Stimulated activated CD4-positive, alpha-beta T cell treated with anti-CD3 and anti-CD28 coated beads, Interleukin-1b, Interleukin-23, amount 100 ng/mL, for 1 hour (primary cell): ENCODE measurements at places on chromosomes 1 and 21.

DNA sequence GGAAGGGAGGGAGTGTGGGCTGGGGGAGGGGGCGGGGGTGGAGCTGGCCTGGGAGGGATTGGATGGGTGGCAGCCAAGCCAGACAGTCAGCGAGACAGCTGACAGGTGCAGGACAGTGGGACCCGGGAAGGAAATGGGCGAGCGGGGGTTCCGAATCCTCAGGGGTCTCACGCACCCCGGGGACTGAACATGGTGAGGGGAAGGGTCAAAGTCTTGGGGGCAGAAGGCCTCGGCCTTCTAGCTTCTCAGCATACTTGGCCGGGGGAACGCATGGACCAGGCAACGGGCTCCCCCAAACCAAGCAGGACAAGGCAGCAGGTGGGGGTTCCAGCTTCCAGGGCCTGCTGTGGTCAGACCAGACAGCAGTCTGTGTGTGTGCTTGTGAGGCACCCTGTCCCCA, 23.1 kb downstream of the CASZ1 start:
- no peak for DNase-seq

DNA sequence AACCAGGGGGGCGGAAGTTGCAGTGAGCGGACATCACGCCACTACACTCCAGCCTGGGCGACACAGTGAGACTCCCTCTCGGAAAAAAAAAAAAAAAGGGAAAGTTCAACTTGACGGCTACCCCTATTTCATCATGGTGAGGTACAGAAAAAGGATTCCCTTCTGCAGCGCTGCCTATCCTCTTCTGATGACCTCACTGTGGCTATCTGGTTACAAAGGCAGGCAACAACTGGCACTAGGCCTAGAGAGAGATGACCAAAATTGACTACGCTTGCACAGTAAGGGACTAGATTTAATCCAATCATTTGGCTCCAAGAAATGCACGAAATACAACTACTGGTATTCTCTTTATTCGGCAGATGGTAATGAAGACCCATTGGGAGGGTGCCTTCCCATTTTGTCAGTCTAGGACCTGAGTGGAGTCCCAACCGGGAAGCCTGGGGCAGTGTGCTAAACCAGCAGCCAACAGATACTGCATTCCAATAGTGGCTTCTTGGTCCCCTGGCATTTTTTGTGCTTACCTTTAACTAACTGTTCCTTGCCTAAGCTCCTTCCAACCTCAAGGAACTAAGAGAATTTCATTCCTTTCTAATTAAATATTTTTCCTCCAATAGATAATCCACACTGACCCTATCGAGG, 36.6 kb downstream of the ITPKB start:
- DNase-seq, result no peak

- DNase-seq, result no peak
Measured at GRCh38 chr1:207316141-207316540, 5.3 kb upstream of the CD55 start.

DNA sequence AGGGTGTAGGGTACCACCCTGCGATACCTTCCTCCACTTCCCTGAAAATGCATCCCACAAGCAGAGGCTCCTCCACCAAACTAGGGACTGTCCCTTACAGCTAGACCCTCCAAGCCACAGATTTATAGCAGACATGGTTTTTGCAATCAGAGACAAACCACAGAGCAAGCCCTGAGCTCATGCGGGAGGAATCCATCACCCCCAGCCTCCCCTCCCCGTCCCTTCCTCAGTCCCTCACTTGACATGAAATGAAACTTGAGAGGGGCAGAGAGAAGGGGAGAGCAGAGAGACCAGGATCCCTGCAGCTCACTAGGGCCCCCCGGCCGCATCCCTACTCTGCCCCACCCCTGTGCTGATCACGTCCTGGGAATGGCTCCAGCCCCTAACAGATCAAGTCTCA, 94.9 kb downstream of the MRPL37 start:
- DNase-seq, result no peak

DNA sequence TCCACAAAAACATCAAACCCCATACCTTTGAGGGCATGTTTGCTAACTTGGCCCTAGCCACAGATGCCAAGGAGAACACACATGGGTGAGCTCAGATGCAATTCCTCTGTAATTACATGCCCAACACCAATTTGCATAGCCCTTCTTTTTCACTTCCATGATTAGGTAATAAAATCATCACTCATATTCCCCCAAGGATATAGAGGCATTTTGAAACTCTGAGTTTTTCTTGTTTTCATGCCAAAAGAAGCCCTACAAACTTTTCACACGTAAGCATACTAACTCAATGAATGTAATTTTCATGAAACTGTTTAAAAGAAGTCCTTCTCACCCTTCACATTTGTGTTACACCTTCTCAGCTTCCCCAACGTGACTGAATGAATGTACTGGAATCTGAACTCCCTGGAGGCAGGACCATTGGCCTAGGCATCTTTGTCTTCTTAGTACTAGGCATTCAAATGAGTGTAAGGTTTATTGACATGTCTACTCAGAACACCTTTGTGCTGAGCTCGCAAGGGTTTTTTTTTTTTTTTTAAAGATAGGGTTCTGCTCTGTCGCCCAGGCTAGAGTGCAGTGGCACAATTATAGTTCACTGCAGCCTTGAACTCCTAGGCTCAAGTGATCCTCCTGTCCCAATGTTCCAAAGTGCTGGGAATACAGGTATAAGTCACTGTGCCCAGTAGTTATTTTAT, 31.0 kb downstream of the FBXO42 start:
- DNase-seq, result no peak

- DNase-seq, result no peak
Measured at GRCh38 chr1:206513312-206514111, 6.2 kb downstream of the RASSF5 start.

GRCh38 chr1:14516974-14517840, 81.3 kb upstream of the KAZN start:
- no peak for DNase-seq

GRCh38 chr21:40070871-40071270, 203.6 kb downstream of the PCP4 start:
- no peak for DNase-seq

DNA sequence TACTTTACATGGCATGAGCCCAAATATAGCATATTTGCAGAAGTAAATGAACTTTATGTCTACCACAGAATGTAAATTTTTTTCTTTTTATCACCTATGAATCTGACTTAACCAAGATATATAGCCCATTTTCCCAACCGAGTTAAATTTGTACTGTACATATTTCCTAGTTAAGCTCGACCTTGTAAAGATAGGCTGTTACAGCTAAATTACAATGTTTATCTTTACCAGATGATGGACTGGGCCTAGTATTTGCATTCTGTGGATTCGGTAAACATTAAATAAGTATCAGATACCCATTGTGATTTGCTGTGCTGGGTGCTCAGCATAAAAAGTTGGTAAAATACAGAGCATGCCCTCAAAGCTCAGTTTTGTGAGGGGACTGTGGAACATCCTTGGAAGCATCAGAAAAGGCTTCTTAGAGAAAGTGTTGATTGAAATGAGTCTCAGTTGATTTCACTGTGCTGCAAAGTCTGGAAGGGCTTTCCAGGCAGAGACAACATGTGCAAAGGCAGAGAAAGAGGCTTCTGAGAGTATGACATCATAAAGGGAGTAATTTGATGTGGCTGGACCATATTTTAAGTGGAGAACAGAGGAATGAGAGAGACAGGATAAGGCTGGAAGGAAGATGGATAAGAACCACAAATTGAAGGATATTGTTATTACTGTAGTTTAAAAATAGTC, 27.4 kb downstream of the MORC3 start:
- DNase-seq, result no peak

- DNase-seq, result no peak
Measured at GRCh38 chr1:231879296-231879695, 252.7 kb downstream of the DISC1 start.

- no peak for DNase-seq
Measured at GRCh38 chr1:174911606-174912005, 88.1 kb upstream of the CACYBP start.

- peak; percentile 64 for DNase-seq
Measured at GRCh38 chr1:16187748-16188401, 24.6 kb downstream of the ARHGEF19 start.

- DNase-seq, result no peak
Measured at GRCh38 chr1:30808067-30808662, 50.6 kb upstream of the LAPTM5 start.

DNA sequence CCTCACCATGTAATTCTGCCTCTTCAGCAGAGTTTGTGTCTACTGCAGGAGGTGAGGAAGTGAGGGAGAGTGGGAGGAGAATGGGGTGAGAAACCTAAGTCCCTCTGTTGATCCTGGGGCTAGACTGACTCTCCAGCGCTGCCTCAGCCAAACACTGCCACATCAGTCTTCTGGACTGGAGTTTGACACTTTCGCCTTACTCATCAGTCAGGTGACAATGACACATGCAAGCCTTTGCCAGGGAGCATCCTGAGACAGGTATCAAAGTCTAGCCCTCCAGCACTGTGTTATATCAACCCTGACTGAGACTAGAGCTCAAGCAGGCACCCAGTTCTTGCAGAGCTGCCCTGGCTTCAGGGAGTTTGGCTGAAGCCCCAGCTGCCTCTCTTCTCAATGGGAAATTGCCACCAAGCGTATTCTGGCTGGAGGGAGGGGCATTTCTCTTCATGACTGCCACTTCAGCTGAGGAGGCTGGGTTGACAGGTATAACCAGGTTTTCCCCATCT, 33.3 kb upstream of the SUCO start:
- no peak for DNase-seq

GRCh38 chr1:218312509-218312908, 27.4 kb downstream of the RRP15 start:
- no peak for DNase-seq

GRCh38 chr1:19812875-19813642, 2.0 kb downstream of the RNF186 start:
- no peak for DNase-seq

GRCh38 chr1:109193653-109194590, 19.8 kb upstream of the SARS1 start:
- no peak for DNase-seq

DNA sequence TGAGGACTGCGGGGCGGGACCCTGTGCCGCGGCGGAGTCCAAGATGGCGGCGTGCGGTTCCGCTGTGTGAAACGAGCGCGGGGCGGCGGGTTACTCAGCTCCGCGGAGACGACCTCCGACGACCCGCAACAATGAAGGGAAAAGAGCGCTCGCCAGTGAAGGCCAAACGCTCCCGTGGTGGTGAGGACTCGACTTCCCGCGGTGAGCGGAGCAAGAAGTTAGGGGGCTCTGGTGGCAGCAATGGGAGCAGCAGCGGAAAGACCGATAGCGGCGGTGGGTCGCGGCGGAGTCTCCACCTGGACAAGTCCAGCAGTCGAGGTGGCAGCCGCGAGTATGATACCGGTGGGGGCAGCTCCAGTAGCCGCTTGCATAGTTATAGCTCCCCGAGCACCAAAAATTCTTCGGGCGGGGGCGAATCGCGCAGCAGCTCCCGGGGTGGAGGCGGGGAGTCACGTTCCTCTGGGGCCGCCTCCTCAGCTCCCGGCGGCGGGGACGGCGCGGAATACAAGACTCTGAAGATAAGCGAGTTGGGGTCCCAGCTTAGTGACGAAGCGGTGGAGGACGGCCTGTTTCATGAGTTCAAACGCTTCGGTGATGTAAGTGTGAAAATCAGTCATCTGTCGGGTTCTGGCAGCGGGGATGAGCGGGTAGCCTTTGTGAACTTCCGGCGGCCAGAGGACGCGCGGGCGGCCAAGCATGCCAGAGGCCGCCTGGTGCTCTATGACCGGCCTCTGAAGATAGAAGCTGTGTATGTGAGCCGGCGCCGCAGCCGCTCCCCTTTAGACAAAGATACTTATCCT, 430 bp downstream of the RBM15 start:
- peak; percentile 11 for DNase-seq

DNA sequence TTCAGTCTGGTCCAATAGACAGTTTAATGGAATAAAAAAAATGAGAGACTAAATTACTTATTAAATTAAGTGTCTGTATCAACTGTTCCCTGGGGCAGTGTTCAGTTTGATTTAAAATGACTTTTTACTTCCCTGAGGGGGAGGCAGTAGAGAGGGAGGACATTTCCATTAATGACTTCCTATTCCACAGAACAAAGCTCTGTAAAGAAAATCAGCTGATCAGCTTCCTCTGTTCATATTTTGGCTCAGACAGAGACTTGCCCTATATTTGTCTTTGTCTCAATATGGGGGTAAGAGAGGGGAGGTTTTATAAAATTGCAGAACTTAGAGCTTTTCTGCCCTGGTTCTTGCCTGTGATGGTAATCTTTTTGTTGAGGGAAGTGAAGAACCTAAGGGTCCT, 8.4 kb downstream of the CFAP126 start:
- no peak for DNase-seq

- DNase-seq, result no peak
Measured at GRCh38 chr1:155175927-155176371, 2.3 kb downstream of the TRIM46 start.

- DNase-seq, result no peak
Measured at GRCh38 chr1:113868387-113869083, 3.0 kb downstream of the PTPN22 start.

DNA sequence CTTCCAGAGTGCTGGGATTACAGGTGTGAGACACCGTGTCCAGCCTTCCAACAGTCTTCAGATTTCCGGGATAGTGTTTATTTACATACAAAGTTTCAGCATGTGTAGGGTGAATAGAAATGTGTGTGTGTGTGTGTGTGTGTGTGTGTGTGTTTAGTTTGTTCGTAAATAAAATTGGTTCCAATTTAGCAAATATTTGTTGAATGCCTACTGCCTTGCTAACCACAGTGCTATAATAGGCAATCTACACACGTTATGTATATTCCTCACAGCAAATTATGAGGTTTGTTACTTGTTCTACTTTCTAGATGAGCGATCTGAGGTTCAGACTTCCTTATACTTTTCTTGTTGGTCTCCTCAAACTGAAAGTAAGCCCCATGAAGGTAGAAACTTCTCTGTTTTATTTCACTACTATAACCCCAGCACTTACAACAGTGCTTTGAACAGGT, 32.8 kb upstream of the EPS15 start:
- DNase-seq, result no peak

DNA sequence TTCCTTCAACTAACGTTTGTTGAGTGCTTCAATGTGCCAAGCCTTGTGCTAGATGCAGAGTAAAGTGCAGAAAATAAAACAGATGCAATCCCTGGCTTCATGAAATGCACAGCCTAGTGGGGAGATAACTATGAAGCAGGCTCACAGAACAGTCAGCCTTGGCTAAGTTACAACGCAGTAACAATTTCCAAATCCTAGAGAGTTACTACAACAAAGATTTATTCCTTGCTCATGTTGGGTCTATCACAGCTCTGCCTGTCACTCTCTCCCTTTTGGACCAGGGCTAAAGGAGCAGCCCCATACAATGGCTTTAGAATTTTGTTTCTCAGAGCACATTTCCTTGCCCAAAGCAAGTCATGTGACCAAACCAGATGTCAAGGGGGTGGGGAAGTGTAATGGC, 359.8 kb downstream of the ZNF326 start:
- DNase-seq, result no peak

GRCh38 chr21:42374457-42374856, 8.1 kb upstream of the TFF1 start:
- DNase-seq, result no peak

GRCh38 chr1:24373044-24373443, 40.5 kb downstream of the STPG1 start:
- no peak for DNase-seq
